ENCODE measurements at places on chromosomes 6 and 20.

DNA sequence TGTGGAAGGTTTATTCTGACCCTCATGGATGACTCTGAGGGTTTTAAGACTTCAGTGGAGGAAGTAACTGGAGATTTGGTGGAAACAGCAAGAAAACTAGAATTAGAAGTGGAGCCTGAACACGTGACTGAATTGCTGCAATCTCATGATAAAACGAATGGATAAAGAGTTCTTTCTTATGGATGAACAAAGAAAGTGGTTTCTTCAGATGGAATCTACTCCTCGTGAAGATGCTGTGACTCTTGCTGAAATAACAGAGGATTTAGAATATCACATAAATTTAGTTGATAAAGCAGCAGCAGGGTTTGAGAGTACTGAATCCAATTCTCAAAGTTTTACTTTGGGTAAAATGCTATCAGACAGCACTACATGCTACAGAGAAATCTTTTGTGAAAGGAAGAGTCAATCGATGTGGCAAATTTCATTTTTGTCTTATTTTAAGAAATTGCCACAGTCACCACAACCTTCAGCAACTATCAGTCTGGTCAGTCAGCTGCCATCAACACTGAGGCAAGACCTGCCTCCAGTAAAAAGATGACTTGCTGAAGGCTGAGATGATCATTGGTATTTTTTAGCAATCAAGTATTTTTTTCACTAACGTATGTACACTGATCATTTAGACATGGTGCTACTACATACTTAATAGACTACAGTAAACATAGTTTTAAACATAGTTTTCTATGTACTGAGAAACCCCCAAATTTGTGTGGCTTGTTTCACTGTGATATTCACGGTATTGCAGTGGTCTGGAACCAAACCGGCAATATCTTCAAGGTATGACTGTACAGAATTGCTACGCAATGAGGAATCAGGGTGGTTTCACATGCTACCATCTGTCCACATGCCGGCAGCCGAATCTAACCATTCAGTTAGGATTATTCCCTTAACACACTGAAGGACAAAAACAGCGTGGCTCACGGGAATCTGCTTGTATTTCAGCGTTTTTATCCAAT, 149.0 kb downstream of the MYB start:
- DNase-seq = no peak

- DNase-seq = no peak
Measured at GRCh38 chr20:58791286-58791685, 59.4 kb downstream of the GNAS-AS1 start.

DNA sequence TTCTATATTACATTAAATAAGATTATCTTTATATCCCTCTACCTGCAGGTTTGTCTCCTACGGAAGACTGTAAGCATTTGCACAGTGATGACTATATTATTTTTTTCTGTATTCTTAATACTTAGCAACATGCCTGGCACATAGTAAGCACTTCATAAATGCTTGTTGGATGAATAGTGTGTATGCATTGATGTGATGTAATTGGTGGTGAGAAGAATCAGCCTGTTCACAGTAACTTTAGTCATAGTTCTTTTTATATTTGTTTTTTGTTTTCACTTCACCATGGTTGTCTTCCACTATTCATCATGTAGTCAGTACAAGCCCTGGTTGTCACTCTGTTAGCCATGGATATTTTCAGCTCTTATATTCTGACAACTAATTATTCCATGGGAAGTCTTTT, 184.0 kb upstream of the FLRT3 start:
- no peak for DNase-seq

DNA sequence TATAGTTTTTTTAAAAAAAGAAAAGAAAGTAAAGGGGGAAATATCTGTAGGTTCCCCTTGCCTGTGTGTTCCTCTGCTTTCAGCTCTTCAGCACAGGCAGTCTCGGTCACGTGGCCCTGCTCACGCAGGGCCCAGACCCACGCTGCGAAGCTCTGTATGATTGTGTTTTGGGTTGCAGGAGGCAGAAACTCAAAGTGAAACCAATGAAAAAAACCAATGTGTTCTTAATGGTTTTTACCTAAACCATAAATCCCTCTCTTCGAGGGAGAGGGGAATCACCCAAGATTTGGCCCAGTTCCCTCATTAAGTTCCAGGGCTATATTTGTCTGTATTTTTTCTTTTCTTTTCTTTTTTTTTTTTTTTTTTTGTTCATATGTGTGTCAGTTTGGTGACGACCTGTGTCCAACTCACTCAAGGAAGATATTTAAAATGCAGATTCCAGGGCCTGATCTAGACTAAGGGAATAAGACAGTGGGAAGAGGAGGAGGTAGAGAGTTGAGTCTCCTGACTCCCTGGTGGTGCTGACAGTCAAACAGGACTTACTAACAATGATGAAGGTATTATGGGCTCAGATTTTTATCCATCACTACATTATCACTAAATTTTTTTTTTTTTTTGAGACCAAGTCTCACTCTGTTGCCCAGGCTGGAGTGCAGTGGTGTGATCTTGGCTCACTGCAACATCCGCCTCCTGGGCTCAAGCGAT, 33.8 kb upstream of the RREB1 start:
- DNase-seq = no peak

- no peak for DNase-seq
Measured at GRCh38 chr20:32586291-32586690, 1.2 kb upstream of the NOL4L start.

GRCh38 chr20:23061262-23061661, 11.8 kb upstream of the THBD start:
- DNase-seq = no peak

GRCh38 chr6:38708496-38708895, 5.6 kb upstream of the GLO1 start:
- DNase-seq = peak; percentile 13

- DNase-seq = no peak
Measured at GRCh38 chr20:13533946-13534345, 104.8 kb downstream of the TASP1 start.

- DNase-seq = no peak
Measured at GRCh38 chr6:1367771-1368170, 21.6 kb upstream of the FOXF2 start.

GRCh38 chr6:95593025-95593424, 15.7 kb downstream of the MANEA start:
- no peak for DNase-seq
